ENCODE measurements at places on chromosomes 1 and 21.

- no peak for DNase-seq
Observed at GRCh38 chr1:173062150-173062938, 11.6 kb upstream of the TNFSF18 start.

GRCh38 chr1:99465176-99465900, 180.6 kb upstream of the PALMD start:
- no peak for DNase-seq

GRCh38 chr1:184449916-184450315, 63.1 kb downstream of the C1orf21 start:
- no peak for DNase-seq

DNA sequence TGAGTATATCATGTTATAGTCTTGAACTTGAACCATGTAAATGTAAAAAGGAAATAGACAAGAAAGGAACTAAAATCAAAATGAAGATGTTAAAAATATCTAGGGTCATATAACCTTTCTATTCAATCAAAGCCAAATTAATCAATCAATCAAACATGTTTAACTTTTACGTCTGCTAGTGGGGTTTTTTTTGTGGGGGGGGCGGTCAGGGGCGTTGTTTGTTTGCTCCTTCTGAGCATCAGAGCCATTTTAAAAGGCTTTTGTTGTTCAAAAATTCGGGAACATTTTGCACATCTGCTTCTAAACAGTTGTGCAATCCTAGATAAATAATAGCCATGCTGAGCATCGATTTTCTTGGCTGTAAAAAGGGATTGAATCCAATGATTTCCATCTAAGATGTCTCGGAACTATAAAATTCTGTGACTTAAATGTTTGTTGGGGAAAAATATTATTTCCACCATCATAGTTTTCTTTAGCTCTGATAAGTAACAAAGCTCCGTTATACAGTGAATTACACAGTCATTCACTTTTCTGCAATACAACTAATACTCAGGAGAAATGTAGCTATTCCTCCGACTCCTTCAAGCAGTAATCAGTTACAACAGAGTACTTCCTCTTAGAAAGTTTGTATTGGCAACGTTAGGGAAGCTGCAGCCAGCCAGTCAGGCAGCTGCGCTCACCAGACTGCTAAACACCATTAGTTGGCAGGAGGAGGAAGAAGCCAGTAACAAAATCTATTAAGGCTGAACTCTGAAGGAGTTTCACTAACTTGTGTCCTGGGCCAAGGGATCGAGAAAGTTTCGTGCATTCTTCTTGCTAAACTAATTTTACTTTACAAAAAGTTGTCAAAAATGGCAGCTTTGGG, 2.2 kb downstream of the SPATA6 start:
- DNase-seq = no peak

DNA sequence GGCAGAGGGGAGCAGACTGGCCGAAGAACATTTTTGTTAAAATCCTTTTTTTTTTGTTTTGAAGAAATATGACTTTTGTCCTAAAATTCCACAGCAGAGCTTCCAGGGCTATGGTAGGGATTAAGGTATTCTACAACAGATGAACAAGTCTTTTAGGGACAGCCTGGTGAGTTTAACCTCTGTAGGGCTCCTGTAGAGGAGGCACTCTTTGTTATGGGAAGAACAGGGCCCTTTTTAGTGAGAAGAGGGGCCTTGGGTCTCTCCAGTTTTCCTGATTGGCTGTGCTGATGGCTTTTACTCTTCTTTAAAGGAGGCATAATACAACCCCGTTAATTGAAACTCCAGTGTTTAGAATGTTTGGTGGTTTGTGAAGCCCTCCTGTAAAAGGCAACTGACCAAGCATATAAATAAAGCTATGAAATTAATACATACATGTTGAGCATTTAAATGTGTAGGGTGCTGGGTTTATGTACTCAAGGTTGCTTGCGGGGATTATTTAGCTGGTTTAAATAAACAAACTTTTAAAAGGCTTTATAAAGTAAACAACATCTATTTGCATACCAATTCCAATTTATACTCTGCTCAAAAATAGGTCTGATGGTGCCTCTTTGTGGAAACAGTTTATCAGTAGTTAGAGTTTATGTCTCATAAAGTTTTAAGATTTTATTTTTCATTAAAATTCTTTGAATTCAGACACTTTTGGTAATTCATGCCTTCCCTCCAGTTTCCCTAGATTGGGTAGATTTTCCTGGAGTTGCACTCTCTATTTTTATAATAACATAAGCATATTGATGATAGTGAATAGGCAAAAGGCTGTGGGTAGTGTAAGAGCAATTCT, 46.5 kb downstream of the PBX1 start:
- DNase-seq = no peak

GRCh38 chr1:172950528-172950927, 100.2 kb downstream of the TNFSF18 start:
- no peak for DNase-seq

GRCh38 chr1:115225993-115226685, 111.9 kb downstream of the NGF start:
- DNase-seq = no peak

GRCh38 chr1:210289248-210289647, 39.5 kb upstream of the HHAT start:
- no peak for DNase-seq

GRCh38 chr1:217482356-217483102, 148.4 kb downstream of the GPATCH2 start:
- no peak for DNase-seq

GRCh38 chr1:53367503-53368313, 39.8 kb upstream of the LRP8 start:
- DNase-seq = no peak

GRCh38 chr1:154843636-154844296, 26.3 kb downstream of the KCNN3 start:
- DNase-seq = no peak

GRCh38 chr1:240706150-240706935, 94.4 kb upstream of the GREM2 start:
- DNase-seq = no peak

DNA sequence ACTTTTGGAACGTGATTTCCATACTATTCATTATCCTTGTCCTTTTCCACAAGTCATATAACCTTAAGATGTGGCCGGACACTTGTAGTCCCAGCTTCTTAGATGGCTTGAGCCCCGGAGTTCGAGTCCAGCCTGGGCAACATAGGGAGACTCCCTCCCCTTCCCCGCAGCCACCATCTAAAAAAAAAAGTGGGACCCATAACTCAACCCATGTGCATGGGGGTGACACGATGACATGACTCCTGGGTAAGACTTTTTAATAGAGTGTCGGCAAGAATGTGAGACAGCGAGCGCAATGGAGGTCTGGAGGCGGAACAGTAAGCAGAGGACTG, 25.7 kb downstream of the MIA3 start:
- DNase-seq = no peak

DNA sequence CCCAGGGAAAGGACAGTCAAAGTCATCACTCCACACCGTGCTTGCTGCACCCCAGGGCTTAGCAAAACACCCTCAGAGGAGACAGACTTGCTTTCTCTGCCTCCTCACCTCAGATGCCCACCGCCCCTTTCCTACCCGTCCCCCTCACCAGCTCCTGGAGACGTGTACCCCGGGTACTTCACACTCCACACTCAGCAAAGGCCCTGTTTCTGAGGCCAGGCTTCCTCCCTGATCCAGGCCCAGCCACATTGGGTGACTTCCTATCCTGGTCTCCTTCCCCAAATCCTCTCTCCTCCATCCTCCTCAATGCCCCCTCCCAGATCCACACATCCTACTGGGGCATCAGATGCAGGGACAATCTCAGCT, 116.7 kb downstream of the DMRTB1 start:
- no peak for DNase-seq

GRCh38 chr1:2382621-2383361, 8.6 kb downstream of the MORN1 start:
- DNase-seq = no peak

- no peak for DNase-seq
Observed at GRCh38 chr1:168887381-168887780, 158.4 kb upstream of the DPT start.

DNA sequence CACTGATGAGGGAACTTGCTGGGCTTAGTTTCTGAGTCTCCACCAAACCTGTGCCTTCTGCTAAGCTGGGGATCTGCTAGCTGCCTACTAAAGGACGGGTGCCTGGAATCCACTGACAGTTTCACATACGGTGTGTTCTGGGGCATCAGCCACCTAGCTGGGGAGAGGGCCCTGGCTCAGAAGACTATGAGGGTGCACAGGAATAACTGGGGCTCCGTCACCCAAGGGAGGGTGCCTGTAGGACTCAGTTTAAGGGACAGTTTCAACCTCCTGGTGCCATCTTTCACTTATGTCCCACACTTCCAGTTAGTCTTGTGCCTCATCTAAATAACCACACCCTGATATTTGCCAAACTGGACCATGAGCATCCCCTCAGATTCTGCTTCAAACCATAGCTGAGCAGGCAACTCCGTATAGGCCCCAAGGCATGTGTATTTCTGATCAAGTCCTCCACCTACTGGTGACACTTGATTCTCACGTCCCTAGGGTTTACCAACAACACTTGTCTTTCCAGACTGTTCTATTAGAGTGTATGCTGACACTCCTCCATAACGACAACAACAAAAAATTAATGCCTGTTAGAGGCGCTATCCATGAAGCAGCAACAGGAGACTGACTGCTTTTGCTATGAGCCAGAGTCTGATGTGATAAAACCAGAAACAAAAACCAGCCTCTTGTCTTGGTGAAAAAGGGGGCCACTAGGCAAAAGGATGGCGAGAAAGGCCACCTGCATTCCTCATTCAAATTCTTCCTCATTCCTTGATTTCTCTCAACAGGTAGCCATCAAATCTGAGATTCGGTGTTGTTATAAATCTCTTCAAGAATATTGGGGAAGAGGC, 55.0 kb upstream of the PAXBP1 start:
- DNase-seq = no peak

GRCh38 chr21:16418226-16418625, 688.4 kb downstream of the USP25 start:
- no peak for DNase-seq

GRCh38 chr1:41101950-41102607, 80.6 kb upstream of the SLFNL1 start:
- no peak for DNase-seq

DNA sequence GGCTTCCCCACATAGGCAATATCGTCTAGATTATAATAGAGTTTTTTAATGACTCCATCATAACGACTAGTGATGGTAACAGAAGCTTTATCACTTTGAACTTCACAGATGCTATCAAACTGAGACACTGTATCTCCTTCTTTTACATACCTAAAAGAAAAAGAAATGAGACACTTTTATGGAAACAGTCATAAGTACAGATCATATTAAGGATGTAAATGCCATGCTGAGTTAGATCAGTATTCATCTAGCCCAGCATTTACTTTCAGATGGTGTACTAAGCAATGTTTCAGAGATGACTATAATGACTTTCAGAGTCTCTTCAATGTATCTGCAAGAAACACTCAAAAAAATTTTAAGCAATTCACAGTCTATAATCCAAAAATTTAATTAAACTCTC, 18.9 kb downstream of the DBT start:
- no peak for DNase-seq

DNA sequence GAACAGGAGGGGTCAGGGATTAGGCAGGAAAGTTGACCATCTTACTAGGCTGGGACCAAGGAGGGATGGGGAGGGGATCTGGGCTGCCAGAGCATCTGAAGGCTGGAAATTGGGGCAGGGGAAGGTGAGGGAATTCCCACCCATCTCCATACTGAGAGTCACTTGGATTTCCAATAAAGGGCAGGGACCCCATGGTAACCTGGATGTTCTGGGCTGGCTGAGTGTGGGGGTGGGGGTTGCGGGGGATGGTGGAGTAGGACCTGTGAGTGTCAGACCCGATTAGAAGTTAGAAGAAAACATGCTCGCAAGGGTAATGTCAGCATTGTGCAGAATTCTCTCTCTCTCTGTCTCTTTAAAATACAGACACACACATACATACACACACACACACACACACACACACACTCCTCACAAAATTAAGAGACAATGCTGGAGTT, 40.0 kb upstream of the EPS15 start:
- DNase-seq = no peak

- DNase-seq = no peak
Observed at GRCh38 chr1:160407839-160408801, 7.8 kb downstream of the VANGL2 start.

GRCh38 chr1:3332662-3333061, 121.8 kb upstream of the ARHGEF16 start:
- no peak for DNase-seq

Measured in T-helper 9 cell (primary cell).